Lower lobe of right lung (tissue), 2 donors: ENCODE measurements at places on chromosomes 6 and 20. TPM values are rescaled to one million over a fixed set of nuclear protein-coding genes. Genes with fewer than 3 reads are reported as not detected.

Gene ACSS1
- 41.8 TPM for total RNA-seq

Gene TMEM200A
- total RNA-seq: 4.3 TPM

Gene ARMC12
- not detected for total RNA-seq

Gene ARHGAP18
- total RNA-seq: 57.9 TPM

Gene SLC22A1
- total RNA-seq: 2.6 TPM

Gene TNNC2
- total RNA-seq: not detected

DNA sequence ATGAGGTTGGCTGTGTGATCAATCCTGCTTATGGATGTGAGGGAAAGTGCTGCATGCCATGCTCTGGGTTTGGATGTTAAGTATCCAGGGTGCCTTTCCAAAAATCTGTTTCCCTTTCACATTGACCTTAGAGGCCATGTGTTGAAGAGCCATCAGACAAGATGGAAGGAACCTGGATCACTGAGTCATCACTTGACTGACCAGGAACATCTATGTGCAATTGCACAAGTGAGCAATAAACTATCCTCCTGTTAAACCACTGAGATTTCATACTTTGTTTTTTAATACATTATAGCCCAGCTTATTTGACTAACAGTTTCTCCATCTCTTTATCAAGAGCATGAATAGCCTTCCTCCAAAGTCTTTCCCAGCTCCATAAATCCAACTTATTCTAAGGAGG lies 17.8 kb upstream of the TMEM14A start:
- DNase-seq: no peak

DNA sequence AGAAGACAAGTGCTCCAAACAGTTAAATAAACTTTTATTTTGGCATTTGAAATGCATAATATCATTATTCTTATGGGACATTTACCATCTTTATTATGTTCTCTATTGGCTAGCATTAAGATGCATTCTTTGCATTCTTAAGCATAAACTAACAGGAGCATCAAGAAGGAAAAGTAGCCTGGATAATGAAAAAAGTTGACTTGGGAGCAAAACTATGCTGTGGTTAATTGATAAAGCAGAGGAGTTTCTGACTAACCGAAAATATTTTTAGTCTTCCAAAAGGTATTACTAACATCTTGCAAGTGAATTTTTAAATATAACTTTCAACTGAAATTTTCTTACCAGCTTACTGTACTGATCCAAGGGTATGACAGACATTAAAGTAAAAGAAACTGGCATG lies 140.3 kb downstream of the FLRT3 start:
- DNase-seq: no peak

- no peak for DNase-seq
Observed at GRCh38 chr6:110337486-110337885, 20.7 kb downstream of the METTL24 start.

DNA sequence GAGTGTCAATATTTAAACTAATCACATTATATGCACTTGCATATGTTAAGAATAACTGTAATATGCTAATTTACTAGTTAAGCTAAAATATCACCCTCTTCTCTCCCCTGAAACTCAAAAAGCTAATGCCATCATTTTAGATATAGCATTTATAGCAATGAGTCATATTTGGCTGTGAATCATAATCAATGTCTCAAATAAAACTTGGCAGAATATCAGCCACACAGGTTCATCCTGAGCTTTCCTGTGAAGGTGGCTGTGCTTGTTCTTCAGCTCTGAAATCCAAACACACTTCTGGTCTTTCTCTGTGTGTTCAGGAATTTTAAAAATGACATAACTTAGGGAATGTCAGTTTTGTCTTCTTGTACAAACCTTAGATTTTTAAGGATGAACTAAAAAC lies 12.8 kb upstream of the PNRC1 start:
- DNase-seq: no peak

DNA sequence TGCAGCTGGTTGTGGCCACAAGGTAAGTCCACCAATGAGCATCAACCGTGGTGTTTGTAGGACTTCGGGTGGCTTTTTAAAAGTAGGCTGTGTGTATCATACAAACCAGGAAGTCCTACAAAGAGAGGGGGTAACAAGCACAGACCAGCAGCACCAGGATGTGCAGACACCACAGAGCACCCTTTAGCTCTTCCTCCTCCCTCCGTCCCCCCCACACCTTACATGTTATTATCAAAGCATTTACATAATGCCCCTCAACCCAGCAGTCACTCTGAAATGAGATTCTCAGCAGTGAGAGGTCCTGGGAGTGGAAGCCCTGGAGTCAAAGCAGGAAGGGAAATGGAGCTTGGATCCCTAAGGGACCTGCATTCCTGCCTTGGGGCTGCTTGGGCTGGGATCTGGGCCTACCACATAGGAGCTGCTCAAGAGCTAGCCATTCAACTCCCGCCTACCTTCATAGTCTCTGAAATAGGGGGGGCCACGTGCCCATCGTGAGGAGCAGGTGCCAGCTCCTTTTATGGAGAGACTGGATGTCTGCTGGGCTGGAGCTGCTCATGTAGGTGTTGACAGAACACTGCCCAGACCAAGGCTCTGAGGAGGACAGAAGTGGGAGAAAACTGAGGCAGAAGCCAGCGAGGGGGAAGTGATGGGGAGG lies 90.6 kb downstream of the PSMB1 start:
- no peak for DNase-seq

GRCh38 chr6:153045271-153045670 lies 42.8 kb upstream of the MTRF1L start:
- DNase-seq: no peak

DNA sequence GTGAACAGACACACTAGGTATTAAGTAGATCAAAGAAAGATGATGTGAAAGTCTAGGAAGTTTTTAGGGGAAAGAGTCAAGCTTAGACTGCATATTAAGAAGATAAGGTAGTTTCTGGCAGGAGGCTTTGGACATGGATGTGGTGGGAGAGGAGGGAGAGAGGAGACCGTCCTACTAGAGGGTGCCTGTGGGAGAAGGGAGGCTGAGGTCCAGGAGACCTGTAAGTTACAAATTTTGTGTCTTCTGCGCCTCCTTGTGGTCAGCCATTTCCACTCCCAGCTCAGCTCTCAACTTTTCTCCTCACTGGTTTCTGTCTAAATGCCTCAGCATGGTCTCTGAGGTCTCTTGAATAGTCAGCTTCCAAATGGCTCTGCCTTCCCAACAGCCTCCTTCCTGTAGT lies 193.5 kb downstream of the UNC5CL start:
- no peak for DNase-seq
